Activated CD4-positive, alpha-beta T cell treated with anti-CD3 and anti-CD28 coated beads, Interleukin-2, amount 50 U/mL, for 24 hours (primary cell): ENCODE measurements at places on chromosomes 11 and 22.

DNA sequence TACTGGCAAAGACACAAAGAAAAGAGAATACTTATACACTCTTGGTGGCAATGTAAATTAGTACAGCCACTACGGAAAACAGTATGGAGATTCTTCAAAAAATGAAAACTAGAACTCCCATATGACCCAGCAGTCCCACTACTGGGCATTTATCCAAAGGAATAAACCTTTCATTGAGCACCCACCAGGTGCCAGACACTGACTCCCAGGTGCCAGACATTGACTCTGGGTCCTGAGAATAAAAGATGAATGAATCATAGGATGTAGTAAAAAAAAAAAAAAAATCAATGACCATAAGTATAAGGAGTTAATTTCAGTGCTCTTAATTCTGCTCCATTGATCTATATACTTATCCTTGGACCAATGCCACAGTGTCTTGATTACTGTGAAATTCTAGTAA is 28.2 kb downstream of the HEPHL1 start:
- no peak for DNase-seq

DNA sequence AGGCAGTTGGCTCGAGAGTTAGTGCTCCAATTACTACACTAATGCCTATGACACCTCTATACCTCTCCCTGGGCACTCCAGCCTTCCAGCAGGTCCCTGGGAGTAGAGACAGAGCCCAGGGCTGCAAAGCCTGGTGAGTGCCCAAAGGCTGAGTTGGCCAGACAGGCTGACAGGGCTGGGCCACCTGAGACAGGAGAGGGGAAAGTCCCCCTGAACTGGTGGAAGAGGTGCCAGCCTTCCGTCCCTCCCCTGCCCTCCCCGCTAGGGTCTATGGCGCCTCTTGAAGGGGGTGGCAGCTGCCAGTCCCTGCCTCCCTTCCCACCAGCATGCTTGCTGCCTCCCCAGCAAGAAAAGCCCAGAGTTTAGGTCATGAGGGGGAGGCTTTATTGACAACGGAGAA is 3.0 kb downstream of the KCNJ11 start:
- DNase-seq: no peak

DNA sequence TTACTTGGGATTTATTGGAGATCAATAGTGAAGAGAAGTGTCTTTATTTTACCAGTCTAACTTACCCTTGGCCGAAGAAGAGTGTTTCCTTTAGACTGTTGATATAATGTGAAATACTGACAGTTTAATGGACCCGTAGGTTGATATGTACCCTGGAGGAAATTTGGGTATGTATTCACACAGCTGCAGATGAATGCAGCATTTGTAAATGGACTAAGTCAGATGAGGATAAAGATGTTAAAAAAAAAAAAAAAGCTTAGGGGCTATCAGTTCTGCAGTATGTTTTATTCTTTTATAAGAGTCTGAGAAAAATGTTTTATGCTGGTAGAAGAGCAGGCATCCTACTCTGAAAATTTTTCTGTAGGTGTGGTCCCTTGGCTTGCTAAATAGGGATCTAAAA is 2.7 kb downstream of the REXO2 start:
- DNase-seq: no peak

DNA sequence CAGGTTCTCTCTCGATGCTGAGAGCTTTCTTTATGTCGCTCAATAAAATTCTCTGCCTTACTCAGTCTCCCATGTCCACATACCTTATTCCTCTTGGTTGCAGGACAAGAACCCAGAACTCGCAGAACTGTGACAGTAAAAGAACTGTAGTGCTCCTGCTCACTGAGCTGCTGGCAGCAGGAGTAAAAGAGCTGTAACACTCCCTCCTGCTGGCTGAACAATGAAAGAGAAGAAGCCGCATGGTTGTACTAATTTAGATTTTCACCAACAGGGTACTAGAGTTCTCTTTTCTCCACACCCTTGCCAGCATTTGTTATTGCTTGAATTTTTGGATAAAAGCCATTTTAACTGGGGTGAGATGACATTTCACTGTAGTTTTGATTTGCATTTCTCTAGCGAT is 433.2 kb downstream of the GUCY1A2 start:
- no peak for DNase-seq

GRCh38 chr11:93727985-93728791 is 13.1 kb downstream of the TAF1D start:
- no peak for DNase-seq

DNA sequence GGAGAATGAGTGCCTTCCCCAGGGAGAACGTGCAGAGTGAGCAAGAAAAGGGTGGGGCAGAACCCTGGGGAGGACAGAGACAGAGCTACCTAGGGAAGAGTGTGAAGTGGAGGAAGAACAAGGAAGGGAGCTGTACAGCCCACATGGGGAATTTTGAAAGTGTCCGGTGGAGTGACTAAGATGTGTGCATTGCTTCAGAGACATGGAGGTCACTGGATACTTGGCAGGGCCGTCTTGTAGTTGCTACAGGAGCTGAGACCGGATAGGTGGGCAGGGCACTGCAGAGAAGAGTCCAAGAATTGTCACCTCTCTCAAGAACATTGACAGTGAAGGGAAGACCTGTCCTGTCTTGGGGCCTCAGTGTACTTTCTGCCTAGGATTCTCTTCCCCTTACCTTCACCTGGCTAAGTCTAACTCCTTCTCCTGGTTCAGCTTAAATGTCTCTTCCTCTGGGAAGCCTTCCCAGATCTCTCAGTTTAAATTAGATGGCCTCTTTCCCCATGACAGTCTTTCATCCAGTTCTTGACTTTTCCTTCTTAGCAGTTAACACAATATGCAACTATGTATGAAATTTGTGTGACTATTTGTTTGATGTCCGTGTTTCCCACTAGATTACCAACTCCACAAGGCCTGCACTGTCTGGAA is 9.2 kb upstream of the P2RY6 start:
- no peak for DNase-seq

GRCh38 chr11:10694486-10695239 is 1.1 kb upstream of the IRAG1 start:
- no peak for DNase-seq
